ENCODE measurements at places on chromosomes 12 and 14.

- peak; percentile 2 for DNase-seq
Measured at GRCh38 chr14:87615822-87616679, 376.9 kb downstream of the GALC start.

DNA sequence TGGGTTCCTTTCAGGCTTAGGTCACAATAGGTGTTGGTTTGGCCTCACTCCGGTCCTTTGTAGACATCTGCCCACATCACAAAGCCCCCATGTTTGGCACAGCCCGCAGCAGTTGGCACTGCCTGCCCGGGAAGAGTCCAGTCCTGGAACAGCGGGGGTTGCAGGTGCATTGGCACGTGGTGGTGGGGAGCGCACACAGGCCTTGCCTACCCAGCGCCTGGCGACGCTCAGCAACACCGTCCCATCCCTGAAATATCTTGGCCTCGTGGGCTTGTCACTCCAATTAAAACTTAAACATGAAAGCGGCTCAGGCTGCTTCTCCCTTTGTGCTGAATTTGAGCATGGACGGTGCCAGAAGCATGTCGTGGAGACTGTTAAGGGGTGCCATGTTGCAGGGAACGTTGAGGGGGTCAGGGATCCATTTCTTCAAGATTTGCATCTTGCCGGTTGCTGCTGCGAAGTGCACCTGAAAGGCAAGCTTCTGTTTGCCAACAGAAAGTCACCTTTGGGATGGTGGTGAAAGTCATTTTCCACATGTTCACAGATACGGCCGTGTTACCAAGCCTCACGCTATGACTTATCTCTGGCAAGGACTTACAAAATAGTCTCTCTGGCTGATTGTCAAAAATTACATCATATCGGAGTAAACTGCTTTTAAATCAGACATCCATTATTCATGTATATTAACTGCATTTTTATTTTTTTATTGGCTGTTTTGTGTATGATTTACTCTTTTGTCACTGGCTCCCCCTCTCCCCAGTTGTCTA, 91.5 kb downstream of the FBXW8 start:
- no peak for DNase-seq

DNA sequence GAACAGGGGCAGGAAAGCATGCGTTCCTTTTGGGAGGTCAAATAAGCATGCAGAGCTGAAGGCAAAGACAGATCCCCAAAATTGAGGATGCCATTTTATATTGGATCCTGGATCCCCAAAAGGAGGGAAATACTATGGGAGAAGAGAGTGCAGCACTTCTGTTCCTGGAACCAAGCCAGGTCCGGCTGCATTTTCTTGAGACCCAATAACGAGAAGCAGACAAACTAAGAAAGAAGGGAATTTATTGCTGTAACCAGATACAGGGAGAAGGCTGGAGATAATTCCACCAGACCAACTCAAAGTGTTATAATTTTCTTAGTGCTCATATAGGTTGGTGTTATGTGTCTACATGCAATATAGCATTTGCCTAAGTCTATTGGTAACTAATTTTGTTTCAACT, 60.8 kb downstream of the PDE6H start:
- DNase-seq, result no peak

DNA sequence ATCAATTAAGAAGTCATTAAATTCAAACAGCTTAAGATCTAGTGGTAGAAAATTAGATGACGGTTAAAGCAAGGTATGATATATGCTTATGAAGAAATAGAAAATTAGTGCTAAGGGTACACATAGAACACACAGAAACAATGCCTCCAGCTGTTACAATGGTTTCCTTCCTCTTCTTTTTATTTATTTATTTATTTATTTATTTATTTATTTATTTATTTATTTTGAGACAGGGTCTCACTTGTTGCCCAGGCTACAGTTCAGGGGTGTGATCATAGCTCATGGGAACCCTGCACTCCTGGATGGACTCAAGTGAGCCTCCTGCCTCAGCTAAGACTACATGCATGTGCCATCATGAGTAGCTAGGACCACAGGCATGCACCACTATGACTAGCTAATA, 34.9 kb upstream of the PTPRR start:
- DNase-seq, result no peak

GRCh38 chr12:57182918-57183575, 33.5 kb upstream of the NXPH4 start:
- peak; percentile 76 for DNase-seq

DNA sequence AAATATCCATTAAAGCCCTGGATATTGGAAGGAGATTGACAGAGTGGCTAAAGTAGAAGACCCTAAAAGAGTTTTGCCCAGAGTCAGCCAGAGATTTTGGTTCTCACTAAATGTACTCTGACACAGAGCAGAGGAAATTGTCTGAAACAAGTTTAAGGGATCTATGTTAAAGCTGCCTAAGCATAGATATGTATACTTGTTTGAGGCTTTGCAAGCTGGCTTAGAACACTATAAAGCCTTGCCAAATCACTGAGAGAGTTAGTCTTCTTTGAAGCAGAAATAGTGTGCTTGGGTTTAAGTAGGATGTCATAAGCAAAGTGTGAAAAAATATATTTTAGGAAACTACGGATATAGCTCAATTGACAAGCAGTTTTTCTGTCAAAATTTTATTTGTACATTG, 653.5 kb downstream of the FSCB start:
- DNase-seq, result no peak

GRCh38 chr14:92877757-92878431, 45.1 kb upstream of the CHGA start:
- DNase-seq, result no peak

- DNase-seq, result no peak
Measured at GRCh38 chr12:124071075-124071443, 98.0 kb downstream of the ZNF664 start.

GRCh38 chr12:67988601-67989021, 636 bp upstream of the IFNG-AS1 start:
- no peak for DNase-seq

- no peak for DNase-seq
Measured at GRCh38 chr12:50082644-50083043, 2.5 kb upstream of the SMARCD1 start.

GRCh38 chr12:91985002-91985787, 160.5 kb downstream of the BTG1 start:
- DNase-seq, result no peak

DNA sequence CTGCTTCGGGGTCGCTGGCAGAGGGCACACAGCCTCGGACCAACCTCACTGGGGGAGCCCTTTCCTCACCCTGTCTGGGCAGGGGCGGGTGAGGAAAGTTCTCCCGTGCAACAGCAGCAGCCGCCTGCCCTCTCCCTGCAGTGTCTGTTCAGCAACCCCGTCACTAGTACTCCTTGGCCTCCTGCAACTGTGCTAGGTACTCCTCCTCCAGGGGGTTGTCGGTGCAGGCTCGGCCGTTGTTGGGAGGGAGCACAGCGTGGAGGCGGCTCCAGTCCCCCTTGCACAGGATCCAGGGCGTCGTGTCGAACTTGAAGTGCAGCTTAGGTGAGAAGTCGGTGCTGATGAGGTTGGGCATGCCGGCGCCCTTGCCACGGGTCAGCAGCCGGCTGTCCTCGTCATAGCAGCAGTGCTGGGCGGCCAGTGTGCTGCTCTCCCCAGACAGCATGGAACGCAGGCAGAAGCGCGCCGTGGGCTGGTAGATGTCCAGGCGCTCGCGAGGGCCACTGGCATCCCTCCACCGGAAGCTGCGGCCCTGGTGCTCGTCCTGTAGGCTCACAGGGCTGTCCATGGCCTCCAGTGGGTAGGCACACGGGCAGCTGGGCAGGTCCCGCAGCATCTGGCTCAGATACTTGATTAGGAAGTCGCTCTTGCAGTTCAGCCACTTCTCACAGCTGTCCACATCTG, 17.7 kb downstream of the AHSA1 start:
- DNase-seq, result no peak

- DNase-seq, result no peak
Measured at GRCh38 chr12:30896461-30896860, 30.1 kb upstream of the TSPAN11 start.

DNA sequence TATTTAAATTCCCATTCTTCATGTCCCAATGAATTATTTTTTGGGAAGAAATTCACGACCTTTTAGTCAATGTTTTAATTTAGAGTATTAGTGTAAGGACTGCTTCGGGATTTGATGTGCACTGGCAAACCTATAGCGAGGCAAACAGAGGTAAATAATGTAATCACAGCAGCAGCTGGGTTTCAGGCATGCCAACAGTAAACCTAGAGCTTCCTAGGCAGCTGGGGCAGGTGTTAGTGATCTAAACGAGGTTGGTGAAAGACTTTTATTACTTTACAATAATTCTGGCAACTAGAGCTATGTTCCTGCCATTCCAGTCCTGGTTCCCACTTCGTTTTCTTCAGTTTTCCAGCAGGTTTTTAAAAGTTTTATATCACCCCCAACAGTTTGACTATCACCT, 1036.4 kb upstream of the FOXG1 start:
- DNase-seq, result no peak

DNA sequence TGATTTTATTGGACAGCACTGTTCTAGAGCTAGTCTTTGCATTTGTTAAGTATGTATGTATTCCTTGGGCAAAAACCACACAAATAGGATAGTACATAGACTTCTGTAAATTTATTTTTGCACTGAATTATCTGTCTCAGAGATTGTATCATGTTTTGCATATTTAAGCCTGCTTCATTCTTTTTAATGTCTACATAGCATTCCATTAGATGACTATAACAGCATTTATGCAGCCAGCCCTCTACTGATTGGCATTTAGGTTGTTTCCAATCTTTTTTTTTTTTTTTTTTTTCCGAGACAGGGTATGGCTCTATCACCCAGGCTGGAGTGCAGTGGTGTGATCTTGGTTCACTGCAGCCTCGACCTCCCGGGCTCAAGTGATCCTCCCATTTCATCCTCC, 34.5 kb downstream of the SYNDIG1L start:
- DNase-seq, result no peak
